ENCODE measurements at places on chromosomes 7 and 10. TPM values are rescaled to one million over a fixed set of nuclear protein-coding genes. Genes with fewer than 3 reads are reported as not detected.

DNA sequence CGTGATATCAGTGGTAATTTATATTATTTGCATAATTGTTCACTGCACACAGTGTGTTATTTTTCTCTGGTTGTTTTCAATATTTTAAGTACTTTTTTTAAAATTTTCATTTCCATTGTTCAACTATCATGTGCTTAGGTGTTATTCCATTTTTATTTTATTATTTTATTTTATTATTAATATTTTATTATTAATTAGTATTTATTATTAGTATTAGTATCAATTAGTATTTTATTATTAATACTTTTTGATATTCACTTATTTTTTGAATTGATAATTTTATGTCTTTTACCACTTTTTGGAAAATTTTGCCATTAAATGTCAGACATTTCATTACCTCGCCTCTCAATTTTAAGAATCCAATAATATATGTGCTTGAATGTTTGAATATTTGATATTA lies 593.8 kb upstream of the GRM3 start:
- DNase-seq = no peak

DNA sequence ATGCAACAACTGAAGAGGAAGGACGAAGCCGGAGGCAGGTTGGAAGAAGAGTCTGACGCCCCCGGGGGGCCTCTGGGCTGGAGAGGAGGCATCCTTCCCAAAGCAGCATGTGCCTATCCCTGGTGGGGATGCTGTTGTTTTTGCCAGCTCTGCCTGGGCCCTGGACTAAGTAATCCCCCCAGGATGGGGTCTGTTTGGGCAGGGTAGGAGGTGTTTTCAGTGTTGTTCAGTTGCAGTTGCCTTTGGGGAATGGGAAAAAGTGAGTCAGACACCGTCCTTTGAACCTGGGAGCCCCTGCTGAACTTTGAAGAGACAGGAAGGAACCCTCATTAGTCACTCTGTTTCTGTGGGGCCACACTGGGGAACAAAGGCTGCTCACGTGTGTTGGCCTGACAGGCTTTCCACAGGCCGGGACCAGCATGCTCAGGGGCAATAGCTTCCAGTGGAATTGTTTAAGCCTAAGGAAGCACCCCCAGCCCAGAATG lies 35.2 kb upstream of the GDF10 start:
- no peak for DNase-seq

Gene DNAH11
- total RNA-seq = 0.89 TPM

Gene CALCR
- 0.49 TPM for total RNA-seq

DNA sequence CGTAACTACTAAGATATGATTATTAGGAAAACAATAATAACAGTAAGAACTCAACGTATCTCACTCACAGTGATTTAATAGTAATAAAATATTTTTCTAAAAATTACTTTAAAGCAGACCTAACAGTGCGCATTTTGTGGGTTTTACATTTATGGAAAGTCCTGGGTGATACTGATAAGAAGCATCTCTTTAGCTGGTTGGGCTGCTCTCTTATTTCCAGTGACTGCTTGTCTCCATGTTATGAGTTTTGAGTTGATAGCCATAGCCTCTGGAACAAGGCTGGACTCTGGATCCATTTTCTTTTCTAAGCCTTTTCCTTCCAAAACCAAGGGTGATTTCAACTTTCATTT lies 29.5 kb upstream of the INHBA start:
- no peak for DNase-seq

All from skin of body (tissue), 3 donors.